ENCODE measurements at places on chromosomes 13 and 19.

- peak; percentile 15 for DNase-seq
Observed at GRCh38 chr13:36919833-36920615, at the start of gene SMAD9. Gene SMAD9, minus strand, starts transcription at chr13:36920238. Its CDS starts 40,549 bp downstream, at chr13:36879689.

- no peak for DNase-seq
Observed at GRCh38 chr13:67225252-67226159, 4.6 kb downstream of the PCDH9 start.

DNA sequence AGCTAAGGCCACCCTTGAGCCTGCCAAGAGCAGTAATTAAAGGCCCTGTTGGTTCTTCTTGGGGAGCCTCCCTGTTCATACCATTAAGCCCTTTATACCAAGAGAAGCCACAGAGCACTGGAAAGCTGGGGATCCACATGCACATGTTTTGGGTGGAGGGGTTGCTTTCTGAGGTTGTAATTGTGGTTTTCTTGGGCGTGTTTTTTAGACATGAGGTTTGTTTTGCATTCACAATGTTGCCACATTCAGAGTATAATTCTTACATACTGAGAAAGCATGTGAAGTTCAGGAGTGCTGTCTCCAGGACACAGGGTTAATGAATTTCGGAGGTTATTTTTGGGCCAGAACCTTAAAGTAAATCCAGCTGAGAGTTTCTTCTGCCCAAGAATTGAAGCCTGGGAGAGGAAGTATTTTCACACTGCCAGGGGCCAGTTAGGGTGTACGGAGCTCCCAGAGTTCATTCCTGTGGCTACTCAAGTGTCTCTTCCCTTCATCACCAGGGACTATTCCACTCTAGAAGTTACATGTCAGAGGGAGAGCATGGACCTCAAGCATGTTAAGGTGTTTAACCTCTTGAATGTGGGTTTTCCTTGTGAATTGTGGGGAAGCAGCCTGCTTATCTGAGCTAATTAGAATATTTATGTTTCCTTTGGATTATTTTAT is 37.0 kb downstream of the ZNF136 start:
- DNase-seq = no peak

DNA sequence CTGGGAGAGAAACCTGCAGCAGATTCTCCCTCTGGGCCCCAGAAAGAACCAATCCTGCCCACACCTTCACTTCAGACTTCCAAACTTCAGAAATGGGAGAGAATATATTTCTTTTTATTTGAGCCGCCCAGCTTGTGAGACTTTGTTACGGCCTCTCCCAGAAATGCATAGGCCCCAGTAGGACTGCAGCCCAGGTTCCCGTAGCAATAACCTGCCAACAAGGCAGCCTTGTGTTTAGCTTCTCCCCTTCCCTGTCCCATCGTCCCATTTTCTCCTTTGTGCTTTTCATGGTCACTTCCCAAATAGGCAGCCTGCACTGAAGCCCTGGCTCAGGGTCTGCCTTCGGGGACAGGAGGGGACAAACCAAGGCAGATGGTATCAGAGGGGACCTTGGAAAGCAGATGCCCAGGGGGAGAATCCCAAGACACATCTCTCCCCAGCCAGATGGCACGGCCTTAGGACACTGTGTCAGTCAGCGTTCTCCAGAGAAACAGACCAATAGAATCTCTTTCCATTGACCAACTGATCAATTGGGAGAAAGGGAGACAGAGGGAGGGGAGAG is 3.7 kb upstream of the ARHGEF7 start:
- no peak for DNase-seq

- peak; percentile 79 for DNase-seq
Observed at GRCh38 chr19:42191855-42192254, 25.6 kb downstream of the DEDD2 start.

DNA sequence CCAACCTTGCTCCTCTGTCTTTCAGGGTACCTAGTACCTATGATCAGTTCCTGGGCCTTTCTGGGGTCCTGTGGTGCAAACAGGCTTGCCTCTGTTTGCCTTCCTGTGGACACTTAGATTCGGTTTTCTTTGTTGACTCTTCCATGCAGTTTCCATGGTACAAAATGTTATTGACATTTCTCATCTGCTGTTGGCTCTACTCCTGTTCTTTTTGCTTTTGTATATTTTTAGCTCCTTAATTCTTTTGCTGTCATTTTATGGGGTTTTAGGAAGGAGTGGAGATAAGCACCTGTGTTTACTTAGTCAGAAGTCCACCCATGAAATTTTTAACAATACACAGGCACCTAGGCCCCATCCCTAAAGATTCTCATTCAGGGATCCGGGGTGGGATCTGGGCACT is 20.5 kb upstream of the CNMD start:
- no peak for DNase-seq

DNA sequence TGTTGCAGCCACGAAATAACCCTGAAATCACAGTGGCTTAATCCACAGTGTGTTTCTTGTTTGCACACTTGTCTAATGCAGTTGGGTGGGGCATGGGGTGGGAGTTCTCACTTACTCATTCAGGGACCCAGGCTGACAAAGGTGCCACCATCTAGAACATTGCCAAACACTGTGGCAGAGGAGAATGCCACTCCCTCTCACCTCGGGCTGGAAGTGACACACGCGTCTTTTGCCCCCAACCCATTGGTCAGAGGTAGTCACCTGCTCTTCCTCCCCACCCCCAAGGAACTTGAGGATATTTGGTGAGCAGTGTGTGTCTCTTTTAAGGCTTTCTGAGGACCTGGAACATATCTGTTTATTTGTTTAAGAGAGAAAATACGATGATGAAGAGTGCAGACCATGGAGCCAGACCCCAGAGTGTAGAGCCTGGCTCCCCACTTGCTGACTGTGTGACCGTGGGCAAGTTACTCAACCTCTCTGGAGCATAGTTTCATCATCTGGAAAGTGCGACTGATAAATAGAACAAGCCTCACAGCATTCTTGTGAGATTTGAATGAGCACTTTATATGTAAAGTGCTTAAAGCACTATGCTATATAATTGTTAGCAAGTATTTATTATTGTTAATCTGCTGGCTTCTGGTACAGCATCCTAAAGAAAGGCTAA is 17.4 kb downstream of the GPR183 start:
- peak; percentile 47 for DNase-seq

DNA sequence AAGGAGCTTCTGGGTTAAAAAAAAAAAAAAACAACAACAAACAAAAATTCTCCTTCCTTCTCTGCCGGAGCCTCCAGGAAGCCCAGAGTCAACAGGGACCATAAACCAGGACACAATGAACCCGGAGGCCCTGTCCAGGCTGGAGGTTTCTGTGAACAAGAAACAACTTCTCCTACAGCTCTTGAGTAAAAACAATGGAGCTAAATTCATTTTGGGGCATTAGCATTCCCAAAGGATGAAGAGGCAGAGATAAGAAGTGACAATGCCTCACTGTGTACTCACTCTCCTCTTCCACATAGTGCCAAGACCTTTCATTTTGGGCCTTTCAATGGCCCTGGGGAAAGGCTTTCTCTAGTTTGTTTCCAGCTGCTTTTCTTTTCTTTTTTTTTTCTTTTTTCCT is 9.0 kb downstream of the RHPN2 start:
- DNase-seq = no peak

DNA sequence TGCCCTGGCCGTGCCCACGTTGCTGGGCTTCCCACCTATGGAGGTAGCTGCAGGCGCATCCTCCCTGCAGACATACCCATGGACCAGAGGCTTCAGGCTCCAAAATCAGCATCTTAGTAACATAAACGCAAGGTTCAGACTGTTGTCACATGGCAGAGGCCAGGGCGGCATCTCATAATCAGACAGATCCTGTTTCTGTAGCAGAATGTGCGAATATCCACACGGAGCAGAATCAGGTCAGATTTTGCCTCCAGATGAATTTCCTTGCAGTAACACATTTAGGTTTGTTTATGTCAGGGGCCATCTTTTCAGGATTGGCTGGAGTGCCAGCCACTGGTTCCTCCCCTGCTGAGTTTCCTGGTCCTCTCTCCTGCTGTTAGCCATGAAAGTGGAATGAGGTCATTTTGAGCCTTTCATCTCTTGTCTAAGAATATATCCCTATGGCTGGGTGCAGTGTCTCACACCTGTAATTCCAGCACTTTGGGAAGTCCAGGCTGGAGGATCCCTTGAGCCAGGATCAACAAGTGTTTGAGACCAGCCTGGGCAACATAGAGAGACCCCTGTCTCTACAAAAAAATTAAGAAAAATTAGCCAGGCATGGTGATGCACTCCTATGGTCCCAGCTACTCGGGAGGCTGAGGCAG is 20.5 kb downstream of the SMARCA4 start:
- no peak for DNase-seq

GRCh38 chr13:45861322-45861721 is 9.8 kb upstream of the SIAH3 start:
- DNase-seq = no peak

DNA sequence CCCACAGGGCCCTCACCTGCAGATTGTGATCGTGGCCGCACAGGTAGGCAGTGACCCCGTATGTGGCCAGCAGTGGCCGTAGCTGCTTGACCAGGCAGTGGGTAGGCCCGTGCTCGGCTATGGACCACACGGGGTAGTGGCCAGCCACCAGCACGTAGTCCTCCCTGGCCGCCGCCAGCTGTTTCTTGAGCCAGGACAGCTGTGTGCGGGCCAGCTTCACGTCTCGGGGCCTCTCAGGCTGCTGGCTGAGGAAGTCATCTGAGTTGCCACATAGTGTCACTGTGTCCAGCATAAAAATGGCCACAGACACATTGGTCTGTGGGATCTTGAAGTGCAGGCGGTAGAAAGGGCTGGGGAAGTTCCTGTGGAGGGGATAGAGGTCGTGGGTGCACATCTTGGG is 1.2 kb downstream of the ACP5 start:
- DNase-seq = peak; percentile 69

DNA sequence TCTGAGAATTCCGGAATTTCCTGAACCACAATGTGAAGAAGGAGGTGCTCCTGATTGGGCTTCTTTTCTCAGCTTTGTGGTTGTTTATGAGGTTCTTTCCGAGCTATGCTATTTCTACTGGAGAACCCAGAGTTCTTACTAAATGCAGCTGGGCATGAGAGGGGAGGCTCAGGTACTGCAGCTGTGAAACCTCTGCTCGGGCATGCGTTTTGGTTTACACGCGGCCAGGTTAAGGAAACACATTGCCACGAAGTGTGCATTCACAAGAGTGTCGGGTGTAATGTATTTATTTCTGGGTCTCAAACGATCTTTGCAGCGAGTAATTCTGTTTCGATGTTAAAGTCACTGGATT is 661 bp upstream of the MIR17HG start:
- DNase-seq = no peak

GRCh38 chr13:76014406-76015318 is 378.5 kb downstream of the LMO7 start:
- no peak for DNase-seq

DNA sequence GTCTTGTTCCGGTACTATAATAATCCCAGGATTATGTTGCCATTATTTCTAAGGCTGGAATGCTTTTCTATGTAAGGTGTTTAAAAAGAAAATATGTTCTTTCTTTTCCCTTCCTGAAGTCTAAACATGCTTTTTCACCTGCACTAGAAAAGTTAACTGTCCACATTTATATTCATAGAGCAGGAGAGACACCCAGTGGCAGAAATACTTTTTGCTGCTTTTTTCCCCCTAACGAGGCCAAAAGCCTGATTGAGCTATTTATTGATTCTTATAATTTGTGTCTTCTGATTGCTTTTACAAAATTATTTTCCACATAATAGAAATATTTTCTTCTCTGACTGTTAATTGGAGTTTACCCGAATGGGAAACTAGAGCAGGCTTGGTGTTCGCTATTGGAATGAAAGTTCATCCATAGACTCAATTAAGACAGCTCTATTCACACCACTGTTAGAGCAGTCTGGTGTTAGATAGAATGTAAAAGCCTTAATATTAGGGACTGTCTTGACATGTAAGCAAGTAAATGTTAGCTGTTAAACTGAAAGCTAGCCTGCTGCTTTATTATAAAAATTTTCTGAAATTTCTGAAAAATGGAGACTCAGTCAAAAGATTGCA is 15.8 kb downstream of the GPR180 start:
- DNase-seq = peak; percentile 17

DNA sequence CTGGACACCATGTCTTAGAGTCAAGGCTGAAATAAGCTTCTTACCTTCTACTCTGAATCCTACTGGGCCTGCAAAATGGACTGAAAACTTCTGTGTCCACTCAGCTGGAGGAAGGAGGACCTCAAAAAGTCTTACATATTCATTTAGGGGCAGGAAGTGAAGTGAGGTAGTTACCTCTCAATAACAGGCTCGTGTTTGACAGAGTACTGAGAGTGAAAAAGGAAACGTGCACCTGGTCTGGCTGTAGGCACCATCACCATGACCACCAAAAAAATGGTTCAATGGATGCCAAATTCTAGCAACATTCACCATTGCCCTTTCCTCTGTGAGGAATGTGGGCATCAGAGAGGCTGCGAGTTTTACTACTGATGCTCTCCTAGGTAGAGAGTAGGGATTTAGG is 176.2 kb downstream of the RFC3 start:
- no peak for DNase-seq

GRCh38 chr13:56861476-56861875 is 279.2 kb upstream of the PRR20A start:
- no peak for DNase-seq

- DNase-seq = no peak
Observed at GRCh38 chr19:1254081-1254527, 5.7 kb downstream of the MIDN start.

GRCh38 chr13:99528547-99528946 is 27.3 kb downstream of the TM9SF2 start:
- DNase-seq = no peak

- no peak for DNase-seq
Observed at GRCh38 chr13:110850840-110851239, 64.0 kb downstream of the ANKRD10 start.

DNA sequence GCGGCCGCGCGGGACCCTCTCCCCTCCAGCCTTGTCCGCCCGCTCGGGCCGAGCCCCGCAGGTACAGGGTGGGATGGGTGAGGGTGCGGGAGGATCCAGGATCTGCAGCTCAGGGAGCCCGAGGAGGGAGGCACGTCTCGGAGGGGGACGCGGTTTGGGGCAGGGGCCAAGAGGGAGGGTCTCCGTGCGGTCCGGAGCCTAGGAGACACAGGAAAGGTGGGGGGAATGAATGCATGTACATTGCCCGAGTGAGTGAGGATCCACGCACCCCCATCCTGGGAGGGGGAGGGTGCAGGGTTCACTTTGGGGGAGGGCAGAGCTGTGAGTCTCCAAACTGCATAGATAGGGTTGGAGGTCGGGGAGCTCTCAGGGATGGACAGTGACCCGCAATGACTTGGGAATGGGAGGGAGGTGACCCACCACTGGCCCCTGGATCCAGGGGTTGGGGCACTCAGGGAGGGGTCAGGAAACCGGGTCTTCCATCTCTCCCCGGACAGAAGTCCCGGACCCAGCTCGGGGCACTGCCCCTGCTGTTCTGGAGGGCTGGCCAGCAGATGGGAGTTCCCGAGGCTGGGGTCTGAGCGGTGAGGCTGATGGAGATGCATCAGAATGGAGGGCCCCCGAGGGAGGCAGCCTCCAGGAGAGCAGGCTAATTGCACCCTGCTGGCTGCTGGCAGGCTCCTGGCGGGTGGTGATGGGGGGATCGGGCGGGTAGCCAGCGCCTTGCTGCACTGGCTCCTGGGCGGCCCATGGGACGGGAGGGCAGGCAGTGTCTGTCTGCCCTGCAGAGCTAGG is 547 bp downstream of the KCNN1 start:
- DNase-seq = no peak

- no peak for DNase-seq
Observed at GRCh38 chr13:59157181-59157580, 1006.5 kb downstream of the DIAPH3 start.

All from inflammatory macrophage treated with lipopolysaccharide for 4 hours (primary cell).